ENCODE measurements at places on chromosomes 11 and 22.

DNA sequence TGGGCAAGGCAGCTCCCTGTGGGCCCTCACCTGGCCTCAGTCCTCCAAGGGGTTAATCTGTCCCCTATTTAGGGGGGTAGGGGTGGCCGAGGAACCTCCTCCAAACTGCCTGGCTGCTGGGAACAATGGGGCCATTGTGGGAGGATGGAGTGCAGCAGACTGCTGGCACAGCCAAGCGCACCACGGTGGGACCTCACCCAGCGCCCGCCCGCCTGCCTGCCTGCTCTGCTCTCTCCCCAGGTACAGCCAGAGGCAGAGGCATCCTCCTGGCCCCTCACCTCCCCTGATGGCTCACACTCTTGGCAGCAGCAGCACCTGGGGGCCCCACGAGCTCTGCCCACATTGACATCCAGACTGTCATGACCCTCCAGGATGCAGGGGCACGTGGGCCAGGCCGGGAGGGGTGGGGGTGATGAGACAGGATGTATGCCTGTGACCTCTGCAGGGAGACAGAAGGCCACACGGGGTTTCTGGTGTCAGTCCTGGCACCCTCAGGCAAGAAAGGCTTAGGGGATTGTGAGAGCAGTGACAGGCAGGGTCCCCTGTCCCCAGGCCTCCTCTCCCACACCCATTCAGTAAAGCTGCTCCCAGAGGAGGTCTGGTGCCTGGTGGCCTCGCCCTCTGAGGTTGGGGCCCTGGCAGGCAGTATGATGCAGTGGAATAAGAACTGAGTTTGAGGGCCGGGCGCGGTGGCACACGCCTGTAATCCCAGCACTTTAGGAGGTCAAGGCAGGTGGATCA, 11.4 kb downstream of the BCL9L start:
- DNase-seq, result no peak

DNA sequence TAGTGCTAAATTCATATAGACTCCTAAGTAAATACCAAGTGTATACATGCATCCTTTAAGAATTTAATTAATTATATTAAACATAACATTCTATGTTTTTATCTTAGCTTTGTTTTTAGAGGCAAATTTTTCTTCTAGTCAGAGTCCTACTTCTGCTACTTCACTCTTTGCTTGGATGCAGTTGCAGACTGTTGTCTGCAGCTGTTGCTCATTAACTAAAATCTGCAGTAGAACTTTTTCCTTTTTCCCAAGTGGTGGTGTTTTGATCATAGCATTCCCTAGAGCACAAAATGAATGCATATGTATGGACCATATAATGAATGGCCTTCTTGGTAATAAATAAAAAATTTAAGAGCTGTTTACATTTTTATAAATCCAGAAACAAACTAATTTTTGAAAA, 198.3 kb downstream of the CASP12 start:
- no peak for DNase-seq

- no peak for DNase-seq
These were observed 443.1 kb downstream of the TBC1D22A start for GRCh38 chr22:47205554-47205953.

GRCh38 chr22:42879371-42880021, 22.4 kb upstream of the ARFGAP3 start:
- no peak for DNase-seq

DNA sequence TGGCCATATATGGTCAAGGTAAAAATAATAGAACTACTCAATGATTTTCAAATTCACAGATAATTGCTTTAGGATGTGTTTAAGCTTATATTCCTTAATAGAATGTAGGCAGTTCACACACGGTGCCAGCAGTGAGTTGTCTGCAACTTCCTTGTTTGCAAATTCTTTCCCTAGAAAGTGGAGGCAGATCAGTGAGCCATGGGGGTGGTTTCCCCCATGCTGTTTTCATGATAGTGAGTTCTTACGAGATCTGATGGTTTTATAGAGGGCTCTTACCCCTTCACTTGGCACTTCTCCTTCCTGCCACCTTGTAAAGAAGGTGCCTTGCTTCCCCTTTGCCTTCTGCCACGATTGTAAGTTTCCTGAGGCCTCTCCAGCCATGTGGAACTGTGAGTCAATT, 111.8 kb upstream of the LMO1 start:
- DNase-seq, result no peak

- no peak for DNase-seq
These were observed 85.2 kb upstream of the SCUBE2 start for GRCh38 chr11:9176550-9176949.

- no peak for DNase-seq
These were observed 59.1 kb upstream of the POU2AF2 start for GRCh38 chr11:111186308-111186915.

- no peak for DNase-seq
These were observed 169.8 kb downstream of the SPON1 start for GRCh38 chr11:14132312-14132711.

GRCh38 chr11:100777103-100777502, 90.0 kb downstream of the ARHGAP42 start:
- DNase-seq, result no peak

DNA sequence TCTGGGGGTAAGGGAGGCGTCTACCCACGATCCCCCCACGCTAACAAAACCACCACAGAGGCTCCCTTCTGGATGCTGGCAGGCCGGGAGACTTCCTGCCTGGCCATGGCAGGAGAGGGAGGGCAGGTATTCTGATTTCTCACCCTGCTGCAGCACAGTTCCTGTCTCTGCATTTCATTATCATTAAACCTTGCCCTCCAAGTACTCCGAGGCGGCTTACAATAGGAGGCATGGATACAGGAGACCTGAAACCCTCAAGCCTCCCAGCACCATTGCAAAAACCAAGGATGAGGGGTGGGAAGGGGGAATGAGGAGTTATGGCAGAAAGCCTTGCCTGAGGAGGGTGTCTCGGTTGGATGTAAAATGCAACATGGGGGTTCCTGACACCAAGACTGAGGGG, 44.1 kb upstream of the MN1 start:
- DNase-seq, result no peak

GRCh38 chr22:22706253-22706915, 62.0 kb downstream of the GGTLC2 start:
- no peak for DNase-seq

- DNase-seq, result no peak
These were observed 44.0 kb downstream of the LIF start for GRCh38 chr22:30202531-30203006.

DNA sequence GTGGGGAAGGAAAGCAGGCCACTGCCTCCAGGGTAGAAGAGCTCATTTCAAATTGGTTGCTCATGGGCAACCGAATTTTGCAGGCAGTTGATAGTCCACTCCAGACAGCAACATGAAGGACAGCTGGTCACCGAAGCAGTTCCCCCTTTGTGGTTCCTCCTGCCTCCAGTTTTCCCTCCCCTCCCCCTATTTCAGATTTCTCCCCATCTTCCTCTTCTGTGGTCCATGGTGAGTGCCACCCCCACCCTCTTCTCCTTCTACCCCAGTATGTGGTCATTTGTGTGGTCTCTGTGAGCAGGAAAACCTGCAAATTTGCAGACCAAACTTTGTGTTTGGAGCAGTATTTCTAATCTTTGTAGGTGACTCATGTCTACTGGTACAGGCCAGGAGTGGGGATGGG, 38.2 kb upstream of the PAK1 start:
- DNase-seq, result no peak

DNA sequence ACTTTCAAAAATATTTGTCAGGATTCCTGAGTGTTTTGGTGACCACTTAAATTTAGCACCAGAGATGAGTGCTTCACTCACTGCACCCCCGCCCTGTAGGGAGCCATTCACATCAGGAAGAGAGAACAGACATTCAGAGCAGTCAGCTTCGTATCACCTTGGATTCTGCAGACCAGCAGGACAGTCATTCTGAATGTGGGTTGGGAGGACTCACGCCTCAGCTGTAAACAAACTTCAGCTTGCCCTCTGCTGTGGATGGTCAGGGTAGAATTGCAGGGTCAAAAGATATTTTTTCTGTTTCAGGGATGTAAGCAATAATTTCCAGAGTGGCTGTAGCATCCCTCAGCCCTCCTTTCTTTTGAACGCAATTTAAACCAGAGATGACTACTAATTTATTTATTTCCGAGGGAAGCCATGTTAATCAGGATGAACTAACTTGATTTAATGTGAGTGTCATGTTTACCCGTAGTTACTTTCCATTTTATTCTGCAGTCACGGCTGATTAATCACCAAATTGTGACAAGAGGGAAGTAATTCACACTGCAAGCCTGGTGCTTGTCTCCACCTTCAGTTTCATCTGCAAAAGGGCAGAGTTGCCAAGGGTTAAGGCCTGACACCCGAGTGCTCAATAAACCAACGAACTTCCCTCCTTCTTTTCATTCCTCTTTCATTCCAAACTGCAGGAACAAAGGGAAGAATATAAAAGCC, 174.2 kb upstream of the DDI1 start:
- no peak for DNase-seq

DNA sequence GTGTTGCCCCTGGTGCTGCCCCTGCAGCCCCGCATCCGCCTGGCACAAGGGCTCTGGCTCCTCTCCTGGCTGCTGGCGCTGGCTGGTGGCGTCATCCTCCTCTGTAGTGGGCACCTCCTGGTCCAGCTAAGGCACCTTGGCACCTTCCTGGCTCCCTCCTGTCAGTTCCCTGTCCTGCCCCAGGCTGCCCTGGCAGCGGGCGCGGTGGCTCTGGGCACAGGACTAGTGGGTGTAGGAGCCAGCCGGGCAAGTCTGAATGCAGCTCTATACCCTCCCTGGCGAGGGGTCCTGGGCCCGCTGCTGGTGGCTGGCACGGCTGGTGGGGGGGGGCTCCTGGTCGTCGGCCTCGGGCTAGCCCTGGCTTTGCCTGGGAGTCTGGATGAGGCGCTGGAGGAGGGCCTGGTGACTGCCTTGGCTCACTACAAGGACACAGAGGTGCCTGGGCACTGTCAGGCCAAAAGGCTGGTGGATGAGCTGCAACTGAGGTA, 278 bp downstream of the ROM1 start:
- no peak for DNase-seq

DNA sequence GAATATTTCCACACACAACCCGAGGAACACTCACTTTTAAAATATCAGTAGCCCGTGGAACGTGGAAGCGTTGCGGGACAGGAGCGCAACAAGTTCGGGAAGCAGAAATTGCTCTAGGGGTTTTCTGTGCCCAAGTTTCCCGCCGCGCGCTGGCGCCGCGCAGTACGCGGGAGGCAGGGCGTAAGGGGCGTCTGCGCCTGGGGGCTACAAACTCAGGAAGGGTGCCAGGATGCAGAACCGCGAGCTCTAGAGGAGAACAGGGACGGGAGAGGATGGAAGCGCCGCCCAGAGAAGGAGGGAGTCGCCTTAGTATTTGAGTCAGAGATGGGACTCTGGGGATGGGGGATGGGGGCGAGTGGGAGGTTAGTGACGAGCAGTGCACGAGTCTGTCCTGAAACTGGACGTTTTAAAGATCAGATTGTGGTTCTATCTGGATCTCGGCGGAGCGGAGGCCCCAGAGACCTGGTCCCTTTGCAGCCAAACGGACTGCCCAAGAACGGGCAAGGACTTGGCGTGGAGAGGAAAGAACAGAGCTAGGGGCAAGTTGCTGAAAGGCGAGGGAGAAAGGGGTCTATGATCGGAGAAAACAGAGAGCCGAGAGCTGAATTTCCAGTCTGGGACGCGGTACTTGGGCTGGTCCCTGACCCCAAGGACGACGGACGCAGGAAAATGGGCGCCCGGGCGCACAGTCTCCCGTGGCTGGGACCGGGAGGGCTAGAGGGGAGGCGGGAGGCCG, 4.7 kb downstream of the BSX start:
- DNase-seq, result no peak

DNA sequence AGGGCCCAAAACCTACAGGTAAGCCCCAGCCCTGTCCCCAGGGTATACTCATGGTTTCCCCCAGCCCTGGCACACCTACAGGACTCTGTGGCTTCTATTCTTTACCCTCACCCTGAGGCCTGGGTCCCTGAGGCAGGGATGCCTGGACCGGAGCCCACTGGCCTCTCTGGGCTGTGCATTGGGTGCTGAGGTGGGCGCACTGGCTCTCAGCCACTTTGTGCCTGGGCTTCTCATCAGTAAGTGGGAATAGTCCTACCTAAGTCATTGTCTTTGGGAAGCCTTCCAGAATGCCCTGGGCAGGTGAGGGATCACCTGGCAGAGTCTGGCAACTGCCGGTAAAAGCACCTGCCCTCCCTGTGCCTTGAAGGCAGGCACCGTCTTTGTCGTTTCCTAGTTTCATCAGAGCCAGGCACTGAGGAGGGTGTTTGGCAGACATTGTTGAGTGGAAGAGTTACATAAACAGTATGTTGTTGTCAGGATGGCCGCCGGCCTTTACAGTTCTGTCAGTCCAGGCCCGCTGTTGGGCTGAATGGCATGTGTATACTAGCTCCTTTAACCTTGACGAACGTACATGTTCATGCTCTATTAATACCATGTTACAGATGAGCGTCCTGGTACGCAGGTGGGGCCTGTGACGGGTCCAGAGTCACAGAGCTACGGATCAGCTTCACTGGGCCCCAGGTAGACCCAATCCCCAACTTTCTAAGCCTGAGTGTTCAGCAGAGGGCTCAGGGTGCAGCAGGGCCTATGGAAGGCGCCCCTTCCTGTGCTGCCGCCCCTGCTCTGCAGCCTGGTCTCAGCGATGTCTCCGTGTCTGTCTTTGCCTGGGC, 23.0 kb downstream of the SHANK3 start:
- DNase-seq, result no peak

- DNase-seq, result no peak
These were observed 123.2 kb downstream of the KCNQ1OT1 start for GRCh38 chr11:2576549-2576948.

DNA sequence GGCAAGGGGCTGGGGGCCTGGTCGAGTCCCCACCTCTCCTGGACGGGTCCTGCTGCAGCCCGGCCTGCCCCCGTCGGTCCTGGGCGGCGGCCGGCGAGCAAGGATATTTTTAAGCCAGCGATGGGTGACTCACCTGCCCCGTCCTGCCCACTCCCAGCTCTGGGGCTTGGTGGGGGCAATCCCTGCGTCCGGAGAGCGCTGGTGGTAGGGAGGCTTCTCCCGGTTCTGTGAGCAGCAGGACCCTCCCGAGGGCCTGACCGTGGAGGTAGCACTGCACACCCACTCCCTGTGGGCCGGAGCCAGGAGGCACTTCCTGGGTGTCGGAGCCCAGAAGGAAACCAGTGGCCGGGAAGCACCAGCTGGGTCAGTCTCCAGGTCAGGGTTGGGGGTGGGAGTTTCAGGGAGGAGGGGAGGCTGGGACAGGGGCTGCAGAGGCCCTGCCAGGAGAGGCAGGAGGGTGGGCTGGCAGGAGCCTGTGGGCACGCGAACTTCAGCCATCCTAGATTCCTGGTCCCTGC, 467 bp downstream of the EPS8L2 start:
- no peak for DNase-seq

- DNase-seq, result no peak
These were observed 1.4 kb downstream of the SGSM1 start for GRCh38 chr22:24807284-24807950.

- DNase-seq, result no peak
These were observed 33.4 kb downstream of the PARVB start for GRCh38 chr22:44057401-44057987.
